ENCODE measurements at places on chromosomes 7 and 10.

- peak; percentile 22 for DNase-seq
Observed at GRCh38 chr10:129962872-129963640, 1.0 kb downstream of the EBF3 start.

GRCh38 chr7:108091461-108091831 is 38.7 kb downstream of the LAMB4 start:
- DNase-seq, result no peak

- no peak for DNase-seq
Observed at GRCh38 chr10:93149761-93150160, 76.1 kb downstream of the CYP26A1 start.

DNA sequence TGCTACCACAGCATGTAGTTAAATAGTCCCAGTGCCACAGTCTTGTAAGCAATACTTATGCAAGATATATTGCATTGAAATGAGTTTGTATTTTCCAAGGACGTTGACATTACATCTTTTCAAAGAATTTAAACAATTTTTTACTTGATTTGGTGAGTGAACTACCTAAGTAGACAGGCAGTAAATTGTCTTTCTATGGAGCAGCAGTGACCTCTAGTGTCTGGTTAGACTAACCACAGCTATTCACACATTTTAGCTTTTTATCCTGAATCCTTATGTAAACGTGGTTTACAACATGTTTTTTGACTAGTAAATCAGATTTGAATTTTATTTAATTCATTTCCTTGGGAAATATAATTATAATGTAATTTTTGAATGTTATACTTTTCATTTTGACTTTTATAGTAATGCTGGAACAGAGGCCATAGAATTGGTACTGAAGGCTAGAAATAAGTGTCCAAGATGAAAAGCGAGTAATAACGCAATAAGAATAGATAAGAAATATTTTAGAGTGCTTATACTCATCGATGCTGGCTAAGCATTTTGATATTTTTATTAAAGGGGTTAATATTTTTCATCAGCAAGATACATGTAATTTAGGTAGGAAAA is 5.6 kb downstream of the LRRTM3 start:
- peak; percentile 39 for DNase-seq

DNA sequence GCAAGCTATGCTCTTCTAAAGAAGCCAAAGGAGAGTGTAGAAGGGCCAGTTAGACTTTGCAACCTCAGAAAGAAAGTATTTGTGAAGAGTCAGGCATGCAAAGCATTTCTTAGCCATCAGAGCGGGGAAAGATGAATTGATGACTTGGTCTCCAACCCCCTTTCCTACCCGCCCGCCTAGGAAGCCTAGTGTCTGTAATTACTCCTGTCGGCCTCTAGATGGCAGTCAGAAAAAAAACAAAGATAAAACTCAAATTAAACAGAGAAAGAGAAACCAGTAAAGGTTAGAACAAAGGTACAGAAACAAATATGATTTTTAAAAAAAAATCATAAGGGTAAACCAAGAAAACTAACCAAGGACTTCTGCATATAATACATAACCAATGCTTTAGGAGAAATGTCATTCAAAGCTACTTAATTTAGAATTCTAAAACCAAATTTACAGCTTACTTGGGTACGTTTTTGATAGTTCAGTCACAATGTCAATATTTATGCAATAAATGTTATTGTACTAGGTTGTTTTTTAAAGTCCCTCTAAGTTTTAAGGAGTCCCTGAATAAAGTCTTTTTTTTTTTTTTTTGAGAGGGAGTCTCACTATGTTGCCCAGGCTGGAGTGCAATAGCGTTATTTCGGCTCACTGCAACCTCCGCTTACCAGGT is 97.6 kb downstream of the LYZL1 start:
- peak; percentile 17 for DNase-seq

GRCh38 chr7:30634193-30634626 is 39.5 kb downstream of the GARS1 start:
- DNase-seq, result no peak

DNA sequence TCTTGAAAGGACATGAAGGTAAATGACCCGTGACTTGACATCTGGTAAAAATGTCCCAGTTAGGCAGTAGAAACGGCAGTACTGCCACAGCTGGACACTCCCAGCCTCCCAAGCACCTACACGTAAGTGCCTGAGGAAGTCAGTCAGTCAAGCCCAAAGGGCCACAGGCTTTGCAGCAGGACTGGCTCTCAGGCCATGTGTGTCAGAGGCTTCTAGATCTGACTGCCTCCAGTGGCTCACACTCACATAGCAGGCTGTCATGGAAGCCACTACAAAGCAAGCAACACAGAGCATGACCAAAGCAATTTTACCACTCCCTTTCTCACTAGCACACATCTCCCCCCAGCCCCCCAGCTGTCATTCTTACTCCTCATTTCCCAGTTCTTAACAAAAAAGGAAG is 17.8 kb upstream of the CCNJ start:
- no peak for DNase-seq

GRCh38 chr10:53441843-53442242 is 669.3 kb upstream of the MBL2 start:
- DNase-seq, result no peak

- peak; percentile 17 for DNase-seq
Observed at GRCh38 chr10:92574548-92575261, 812 bp upstream of the IDE start.
